ENCODE measurements at places on chromosomes 2 and 18.

DNA sequence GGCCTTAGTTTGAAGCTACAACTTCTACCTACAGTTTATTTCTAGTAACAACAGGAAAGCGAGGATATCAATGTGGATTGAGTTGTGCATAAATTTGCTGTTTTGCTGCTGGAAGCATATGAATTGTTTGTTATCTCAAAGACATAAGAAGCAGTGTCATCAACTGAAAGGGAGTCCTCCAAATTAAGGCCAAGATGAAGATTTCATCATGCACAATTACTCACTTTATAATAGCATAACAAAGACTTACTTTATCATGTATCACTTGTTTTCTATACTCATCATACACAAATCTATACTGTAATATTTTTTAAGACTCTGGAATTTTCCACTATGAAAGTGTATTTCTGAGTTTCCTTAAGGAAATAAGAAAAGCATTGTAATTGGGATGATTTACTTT is 136.1 kb upstream of the FANCL start:
- no peak for DNase-seq

- DNase-seq, result no peak
Measured at GRCh38 chr2:99854236-99854852, 288.0 kb downstream of the AFF3 start.

DNA sequence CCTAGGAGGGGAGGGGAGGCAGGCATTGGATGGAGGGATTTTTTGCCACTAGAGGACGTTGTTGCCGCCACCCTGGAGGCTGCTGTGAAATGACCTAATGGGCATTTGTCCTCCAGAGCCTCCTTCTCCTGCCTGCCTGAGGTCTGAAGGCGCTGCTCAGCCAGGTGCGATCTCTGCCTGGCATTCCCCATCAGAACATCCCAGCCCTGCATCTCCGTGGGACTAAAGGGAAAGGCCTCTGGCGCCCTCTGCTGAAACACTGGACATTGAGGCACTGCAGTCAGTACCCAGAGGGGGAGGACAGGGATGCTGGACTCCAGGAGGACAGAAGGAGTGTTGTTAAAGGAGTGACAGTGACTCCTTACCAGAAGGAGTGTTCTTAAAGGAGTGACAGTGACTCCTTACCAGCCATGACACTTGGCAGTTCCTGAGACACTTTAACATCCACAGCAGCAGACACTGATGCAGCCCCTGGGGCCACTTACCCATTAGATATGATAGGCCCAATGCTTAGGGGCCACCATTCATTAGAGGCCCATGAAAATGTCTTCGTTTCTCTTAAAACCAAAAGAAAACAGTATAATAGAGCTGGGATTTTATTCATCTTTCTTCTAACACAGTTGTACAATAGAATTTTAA is 17.0 kb downstream of the THNSL2 start:
- peak; percentile 25 for DNase-seq

GRCh38 chr2:85245891-85246290 is 81.9 kb downstream of the TGOLN2 start:
- DNase-seq, result no peak

GRCh38 chr2:10941383-10941782 is 29.6 kb downstream of the KCNF1 start:
- DNase-seq, result no peak

DNA sequence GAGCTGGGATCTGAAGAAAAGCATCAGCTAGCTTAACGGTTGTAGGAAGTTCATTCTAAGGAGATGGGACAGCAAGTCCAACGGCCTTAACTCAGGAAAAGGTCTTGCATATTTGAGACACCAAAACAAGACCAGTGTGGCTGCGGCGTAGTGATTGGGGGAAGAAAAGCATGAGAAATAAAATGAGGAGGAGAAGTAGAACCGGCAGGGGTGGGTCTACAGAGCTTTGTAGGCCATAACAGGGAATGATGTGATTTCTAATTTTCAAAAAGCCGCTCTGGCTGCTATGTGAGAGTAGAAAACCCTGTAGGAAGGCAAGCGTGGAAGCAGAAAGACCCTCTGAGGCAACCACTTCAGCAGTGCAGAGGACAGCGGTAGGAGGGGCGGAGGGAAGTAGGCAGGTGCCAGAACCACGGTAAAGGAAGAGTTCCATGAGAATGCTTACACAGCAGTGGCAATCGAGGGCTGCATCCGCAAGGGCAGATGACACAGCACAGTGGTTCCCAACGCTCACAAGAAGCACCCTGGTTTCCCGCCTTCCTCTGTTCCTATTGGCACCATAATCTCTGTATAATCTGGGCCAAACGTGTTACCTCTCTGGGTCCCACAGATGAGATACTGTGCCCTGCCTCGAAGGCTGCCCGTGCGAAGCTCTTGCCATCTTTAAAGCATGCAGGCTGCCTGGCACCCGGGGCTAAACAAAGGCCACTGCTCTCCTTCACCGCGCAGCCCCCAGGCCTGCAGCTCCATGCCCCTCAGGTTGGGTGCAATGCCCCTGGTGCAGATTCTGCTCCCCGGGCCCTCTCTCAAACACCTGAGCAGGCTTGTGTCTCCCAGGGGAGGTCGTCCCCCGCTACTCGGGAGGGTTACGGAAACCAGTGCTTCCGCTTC is 795 bp downstream of the ANKRD39 start:
- DNase-seq, result no peak
